Stimulated activated memory B cell treated with anti-CD40 and anti-IgM and Interleukin-4, amounts not matched to agents 10 μg/mL and 1 μg/mL and 100 μg/mL, for 72 hours (primary cell): ENCODE measurements at places on chromosomes 7 and 10.

GRCh38 chr7:55110993-55111361 is 92.2 kb downstream of the EGFR start:
- no peak for ATAC-seq

DNA sequence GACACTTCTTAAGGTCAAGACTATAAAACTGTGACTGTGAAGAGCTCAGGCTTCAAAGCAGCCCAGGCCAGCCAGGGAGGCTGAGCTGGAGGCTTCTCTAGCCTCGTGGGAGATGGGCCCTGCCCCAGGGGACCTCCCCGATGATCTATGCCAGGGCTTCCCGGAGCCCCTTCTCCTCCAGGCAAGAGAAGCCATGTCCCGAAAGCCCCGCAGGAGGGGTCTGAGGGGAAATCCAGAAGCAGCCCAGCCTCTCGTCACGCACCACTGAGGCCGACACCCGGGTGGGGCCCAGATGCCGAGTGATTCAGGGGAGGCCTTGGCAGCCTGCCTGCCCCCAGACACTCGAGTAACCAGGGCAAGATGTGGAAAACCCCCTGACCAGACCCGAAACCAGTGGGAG is 63.7 kb downstream of the PROSER2 start:
- ATAC-seq, result peak; percentile 60

DNA sequence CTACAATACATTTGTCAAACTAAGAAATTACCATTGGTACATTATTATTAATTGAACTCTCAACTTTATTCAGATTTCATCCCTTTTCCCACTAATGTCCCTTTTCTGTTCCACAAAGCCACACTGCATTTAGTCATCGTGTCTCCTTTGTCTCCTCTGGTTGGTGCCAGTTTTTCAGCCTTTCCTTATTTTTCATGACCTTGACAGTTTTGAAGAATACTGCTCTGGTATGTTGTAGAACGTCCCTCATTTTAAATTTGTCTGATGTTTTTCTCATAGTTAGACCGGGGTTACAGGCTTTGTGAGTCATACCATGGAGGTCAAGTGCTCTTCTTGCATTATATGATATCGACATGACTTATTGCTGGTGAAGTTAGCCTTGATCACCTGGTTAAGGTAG is 173.3 kb upstream of the AGK start:
- no peak for ATAC-seq

GRCh38 chr7:23938937-23939552 is 229.0 kb downstream of the STK31 start:
- peak; percentile 51 for ATAC-seq

DNA sequence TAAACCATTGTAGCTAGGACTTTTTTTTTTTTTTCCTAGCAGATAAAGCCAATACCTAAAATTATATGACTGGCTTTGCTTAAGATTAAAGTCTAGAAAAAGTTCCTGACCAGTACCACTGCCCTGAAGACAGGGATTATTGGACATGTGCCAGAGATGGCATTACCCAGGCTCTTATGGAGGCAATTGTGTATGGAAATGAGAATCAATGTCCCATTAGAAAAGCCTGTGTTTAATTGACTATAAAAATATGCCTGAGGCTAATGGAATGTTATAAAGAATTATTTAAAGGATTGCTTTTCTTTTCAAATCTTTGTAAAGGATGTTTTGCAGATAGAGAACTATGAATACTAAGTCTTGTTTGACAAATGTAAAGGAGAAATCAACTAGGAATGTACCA is 196.7 kb downstream of the ANK3 start:
- no peak for ATAC-seq

DNA sequence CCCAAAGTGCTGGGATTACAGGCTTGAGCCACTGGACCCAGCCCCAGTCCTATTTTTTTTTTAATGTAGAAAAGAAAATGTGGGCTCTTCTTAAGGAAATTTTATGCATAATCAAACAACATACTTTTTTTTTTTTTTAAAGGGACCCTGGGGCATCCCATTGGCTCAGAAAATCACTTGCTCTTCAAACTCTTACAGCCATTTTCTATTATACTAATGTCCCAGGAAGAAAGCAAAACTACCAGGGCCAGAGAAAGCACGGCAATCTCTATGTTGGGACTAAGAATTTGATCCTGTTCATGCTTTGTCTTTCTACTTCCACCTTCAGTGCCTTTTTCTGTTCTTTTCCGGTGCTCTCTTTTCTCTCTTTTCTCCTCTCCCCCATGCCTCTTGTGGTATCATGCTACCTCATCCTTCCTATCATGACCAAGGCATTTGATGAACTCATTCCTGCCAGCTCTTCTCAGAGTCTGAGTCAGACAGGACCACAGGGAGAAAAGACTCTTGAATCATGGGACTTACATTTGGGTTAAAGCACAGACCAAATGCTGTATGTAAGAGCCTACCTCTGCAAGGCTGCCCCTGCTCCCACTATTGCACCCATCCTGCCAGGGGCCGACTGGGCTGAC is 76.4 kb upstream of the CCNY start:
- ATAC-seq, result no peak

DNA sequence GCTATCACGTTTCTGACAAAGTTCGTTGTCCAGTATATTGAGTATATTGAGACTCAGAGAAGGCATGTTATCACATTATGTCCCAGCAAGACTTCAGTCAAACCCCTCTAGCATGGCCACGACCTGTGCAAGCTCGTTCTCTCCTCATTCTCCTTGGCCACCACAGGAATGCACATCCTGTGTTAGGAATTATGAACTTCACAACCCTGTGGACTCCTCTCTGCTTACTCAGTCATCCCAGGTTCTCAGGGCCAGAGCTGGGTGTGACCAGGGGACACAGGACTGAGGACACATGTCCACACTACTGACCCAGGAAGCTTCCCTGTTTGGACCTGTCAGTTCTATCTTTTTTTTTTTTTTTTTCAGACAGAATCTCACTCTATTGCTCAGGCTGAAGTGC is 4.4 kb downstream of the SH2D4B start:
- ATAC-seq, result no peak

DNA sequence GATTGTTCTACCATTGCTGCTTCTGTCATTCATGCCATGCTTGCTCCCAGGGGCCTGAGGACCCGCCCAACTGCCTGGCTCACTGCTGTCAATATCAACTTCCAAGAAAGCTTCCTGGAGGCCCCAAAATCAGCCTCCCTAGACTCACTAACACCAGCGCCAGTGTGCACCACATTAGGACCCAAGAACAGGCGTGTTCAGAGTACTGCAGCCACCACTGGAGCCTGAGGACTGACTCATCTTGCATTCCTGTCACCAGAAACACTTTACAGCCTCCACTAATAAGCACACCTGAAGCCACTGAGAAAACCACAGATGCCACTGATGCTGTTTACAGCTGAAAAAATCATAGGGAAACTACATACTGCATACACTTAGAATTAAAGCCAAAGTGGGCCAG is 1284.3 kb downstream of the TYW1 start:
- ATAC-seq, result no peak

DNA sequence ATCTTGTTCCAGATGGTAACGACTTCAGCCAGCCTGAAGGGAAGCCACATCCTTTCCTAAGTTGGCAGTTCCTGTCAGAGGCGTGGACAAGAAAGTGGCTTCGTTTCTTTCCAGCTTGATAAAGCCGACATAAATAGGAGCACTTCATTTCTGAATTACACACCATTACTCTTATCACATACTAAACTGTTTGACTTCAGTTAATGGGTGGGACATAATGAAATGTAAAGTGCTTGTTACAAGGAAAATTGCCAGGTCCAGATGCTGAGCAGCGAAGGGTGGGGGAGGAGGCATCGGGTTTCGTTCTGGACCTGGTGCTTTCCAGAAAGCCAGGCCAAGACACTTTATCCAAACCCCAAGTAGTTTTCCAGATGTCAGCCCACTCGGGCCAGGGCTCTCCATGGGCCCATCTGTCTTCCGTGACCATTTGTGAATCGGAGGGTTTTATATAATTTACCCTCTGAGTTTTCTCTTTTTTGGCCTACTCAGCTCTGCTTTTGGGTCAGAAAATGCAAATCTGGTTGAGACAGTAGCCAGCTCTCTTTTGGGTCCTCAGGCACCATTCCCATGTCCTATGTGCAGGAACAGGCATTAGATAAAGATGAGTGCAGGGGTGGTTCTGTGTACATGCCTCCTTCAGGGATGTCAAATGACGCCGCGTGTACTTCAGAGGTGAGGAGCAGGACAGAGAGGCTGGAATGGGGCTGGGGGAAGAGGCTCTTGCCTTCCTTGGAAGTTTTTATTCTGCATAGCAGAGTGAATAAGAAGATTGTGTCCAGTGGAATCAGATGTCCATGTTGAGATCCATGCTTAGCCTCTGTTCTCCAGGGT is 90.2 kb downstream of the TACC2 start:
- ATAC-seq, result no peak

DNA sequence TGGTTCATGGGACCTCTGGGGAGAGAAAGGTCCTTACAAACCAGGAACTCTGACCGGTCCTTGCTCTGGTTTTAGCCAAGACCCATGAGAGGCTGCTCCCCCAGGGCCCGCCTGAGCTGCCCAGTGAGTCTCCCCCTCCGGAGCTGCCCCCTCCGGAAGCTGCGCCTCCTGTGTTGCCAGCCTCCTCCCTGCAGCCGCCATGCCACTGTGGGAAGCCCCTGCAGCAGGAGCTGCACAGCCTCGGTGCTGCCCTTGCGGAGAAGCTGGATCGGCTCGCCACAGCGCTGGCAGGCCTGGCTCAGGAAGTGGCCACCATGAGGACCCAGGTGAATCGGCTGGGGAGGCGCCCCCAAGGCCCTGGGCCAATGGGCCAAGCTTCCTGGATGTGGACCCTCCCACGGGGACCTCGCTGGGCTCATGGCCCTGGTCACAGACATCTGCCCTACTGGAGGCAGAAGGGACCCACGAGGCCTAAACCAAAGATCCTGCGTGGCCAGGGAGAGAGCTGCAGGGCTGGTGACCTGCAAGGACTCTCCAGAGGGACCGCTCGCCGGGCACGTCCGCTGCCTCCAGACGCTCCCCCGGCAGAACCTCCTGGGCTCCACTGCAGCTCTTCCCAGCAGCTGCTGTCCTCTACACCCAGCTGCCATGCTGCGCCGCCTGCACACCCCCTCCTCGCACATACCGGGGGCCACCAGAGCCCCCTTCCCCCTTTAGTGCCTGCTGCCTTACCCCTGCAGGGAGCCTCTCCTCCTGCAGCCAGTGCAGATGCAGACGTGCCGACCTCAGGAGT is 40.1 kb downstream of the ZNF467 start:
- ATAC-seq, result no peak

GRCh38 chr7:1777122-1777521 is 107.0 kb downstream of the ELFN1 start:
- no peak for ATAC-seq
